Skeletal muscle cell (primary cell): ENCODE measurements at places on chromosomes 11 and 22.

- DNase-seq: no peak
Measured at GRCh38 chr11:17510507-17511206, 33.6 kb downstream of the USH1C start.

GRCh38 chr11:75031771-75032549 lies 43.2 kb downstream of the NEU3 start:
- DNase-seq: peak; percentile 20

DNA sequence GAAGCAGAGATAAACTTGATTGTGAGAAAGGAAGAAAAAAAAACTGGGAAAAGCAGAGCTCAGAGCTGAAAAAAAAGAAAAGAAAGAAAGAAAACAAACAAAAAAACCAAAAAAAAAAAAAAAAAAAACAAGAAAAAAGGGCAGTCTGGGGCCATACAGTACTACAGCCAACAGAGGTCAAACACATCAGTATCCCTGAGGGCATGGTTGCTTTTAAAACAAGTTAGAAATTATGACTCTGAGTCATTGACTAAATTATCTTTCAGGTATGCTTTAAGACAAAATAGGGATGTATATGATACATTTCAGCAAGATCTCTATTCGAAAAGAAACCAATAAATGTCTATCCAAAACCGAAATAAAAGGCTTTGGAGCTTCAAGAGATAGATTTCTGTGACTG lies 37.1 kb upstream of the TLCD5 start:
- DNase-seq: no peak

GRCh38 chr11:267491-267994 lies 10.7 kb upstream of the NLRP6 start:
- DNase-seq: no peak

DNA sequence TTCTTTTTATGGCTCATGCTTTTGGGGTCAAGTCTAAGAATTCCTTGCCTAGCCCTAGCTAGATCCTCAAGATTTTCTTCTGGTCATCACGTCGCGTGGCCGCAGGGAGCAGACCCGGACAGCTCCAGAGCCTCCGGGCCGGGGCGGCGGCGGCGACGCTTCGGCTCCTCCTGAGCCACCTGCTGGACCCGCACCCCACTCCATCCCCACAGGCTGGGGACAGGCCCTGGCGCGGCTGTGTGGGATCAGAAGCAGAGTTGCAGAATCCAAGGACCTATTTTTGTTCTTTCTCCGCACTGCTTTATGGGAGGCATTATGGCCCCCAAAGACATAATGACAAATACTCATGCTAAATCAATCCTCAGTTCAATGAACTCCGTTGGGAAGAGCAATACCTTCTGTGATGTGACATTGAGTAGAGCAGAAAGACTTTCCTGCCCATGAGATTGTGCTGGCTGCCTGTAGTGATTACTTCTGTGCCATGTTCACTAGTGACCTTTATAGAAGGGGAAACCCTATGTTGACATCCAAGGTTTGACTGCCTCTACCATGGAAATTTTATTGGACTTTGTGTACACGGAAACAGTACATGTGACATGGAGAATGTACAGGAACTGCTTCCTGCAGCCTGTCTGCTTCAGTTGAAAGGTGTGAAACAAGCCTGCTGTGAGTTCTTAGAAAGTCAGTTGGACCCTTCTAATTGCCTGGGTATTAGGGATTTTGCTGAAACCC lies 12.4 kb upstream of the SCARF2 start:
- DNase-seq: no peak

DNA sequence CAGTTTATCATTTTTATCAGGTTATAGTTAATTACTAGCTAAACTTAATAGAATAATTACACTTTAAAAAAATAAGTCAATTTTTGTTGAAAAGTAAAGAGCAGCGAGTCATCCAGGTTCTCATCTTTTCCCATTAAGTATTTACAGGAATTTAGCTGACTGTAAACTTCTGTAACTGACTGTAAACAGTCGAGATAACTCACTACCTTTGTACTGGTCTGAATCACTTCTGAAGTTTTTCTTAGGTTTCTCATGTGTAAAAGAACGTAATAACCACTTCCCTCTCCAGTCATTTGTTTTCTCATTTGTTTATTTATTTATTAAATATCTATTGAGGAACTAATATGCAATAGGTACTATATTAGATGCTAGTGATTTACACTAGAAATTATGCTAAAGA lies 270.8 kb downstream of the DYNC2H1 start:
- no peak for DNase-seq

GRCh38 chr11:8229299-8230177 lies 34.1 kb downstream of the LMO1 start:
- DNase-seq: no peak

GRCh38 chr11:46391578-46392420 lies at the start of gene CHRM4:
Gene CHRM4 (minus strand): TSS chr11:46391776. CDS start chr11:46386557, 5,219 bp downstream.
- DNase-seq: no peak

- DNase-seq: no peak
Measured at GRCh38 chr11:88341522-88342251, 4.2 kb upstream of the CTSC start.

DNA sequence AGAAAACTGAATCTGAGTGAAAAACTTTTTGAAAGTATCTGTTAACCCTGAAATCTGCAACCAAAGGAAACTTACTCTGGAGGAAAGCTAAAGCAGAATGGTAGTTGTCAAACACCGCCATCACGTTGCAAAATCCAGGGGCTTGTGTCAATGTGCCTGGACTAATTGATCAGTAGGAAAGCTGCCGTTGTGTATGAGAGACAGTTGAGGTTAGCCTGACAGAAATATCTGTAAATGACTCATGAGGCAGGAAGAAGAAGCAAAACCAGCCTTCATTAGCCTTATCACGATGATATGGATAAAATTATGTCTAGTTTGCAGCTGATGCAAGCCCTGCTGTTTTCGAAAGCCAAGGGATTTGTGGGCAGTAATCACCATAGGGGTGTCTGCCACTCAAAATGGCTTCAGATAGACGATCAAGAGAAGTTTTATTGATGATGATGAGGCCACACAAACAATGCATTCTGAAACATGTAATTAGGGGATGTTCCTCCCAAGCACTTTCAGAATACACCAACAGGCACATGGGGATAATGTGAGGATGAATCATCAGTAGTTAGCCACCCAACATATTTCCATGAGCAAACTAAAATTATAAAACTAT lies 8.9 kb downstream of the SCGB1A1 start:
- no peak for DNase-seq

GRCh38 chr22:28341001-28341400 lies 338.6 kb downstream of the TTC28 start:
- DNase-seq: no peak

DNA sequence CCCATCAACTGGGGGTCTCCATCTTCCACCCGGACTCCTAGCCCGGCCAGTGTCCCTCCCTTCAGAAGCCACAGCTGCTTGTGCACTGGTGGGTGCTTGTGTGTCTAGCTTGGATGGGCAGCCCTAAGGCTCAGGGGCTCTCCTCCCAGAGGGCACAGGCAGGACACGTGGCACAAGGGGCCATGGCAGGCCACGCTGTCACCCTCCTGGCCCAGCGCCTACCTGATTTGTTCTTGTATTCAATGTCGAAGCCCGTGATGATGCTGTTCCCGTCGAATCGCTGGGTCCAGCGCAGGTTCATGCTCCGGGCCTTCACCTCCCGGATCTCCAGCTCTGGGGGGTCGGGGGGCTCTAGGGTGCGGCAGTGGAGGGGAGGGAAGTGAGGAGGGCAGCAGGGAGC lies 152.6 kb downstream of the CEP164 start:
- DNase-seq: no peak

DNA sequence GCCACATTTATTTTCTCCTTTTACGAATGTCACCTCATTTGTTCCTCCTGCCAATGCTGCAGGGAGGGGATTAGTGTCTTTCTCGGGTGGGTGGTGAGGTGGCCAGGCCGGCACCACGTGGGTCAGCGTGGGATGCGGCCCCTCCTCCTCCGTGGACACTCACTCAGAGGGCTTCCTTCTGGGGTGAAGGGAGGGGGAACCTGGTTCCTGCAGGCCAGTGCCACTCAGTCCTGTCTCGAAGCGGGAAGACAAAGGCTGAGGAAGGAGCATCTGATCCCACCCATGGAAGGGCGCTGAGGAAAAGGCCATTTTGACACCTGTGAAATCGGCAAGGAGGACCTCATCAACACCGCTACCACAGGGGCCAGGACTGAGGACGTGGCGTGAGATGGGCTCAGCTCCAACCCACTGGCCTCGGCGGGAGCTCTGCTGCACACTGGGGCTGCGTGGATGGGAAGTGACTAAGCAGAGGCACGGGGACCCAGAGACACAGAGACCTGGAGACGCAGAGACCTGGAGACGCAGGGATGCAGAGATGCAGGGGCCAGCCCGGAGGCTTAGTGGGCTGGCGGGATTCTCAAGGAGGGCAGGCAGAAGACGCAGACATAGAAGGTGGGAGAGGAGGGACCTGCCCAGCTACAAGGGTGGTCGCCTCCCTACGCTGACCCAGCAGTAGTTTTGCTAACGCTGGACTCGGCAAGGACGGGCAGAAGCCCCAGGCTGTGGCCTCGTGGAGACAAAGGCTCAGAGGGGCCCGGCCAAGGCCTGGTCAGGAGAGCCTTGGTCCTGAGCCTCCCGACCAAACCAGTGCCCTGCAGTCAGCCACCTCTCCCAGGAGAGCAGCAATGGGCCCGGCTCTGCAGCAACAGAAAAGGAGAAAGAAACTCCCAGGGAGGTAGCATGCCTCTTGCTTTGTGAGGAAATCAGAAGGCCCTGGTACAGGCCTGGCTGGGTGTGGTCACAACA lies 1071.2 kb downstream of the BRD1 start:
- no peak for DNase-seq

DNA sequence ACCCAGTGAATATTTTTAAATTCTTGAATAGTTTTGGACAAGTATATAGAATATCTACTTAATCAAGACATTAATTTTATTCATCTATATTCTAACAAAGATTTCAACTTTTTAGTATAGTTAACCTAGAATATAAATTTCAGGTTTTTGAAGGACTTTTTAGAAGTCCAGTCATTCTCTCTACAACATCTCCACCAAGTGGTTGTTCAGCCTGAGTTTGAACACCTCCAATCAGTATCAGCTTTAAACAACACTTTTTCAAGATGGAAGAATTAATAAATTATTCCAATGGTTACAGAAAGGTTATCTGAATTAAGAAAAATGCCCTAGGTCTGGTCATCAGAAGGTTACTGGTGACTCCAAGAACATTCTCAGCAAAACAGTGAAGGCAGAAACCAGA lies 31.8 kb downstream of the EIF3M start:
- no peak for DNase-seq
